ENCODE measurements at places on chromosomes 3 and 15. TPM values are rescaled to one million over a fixed set of nuclear protein-coding genes. Genes with fewer than 3 reads are reported as not detected.

Gene GOLGB1
- 14.2 TPM for total RNA-seq

Gene GADL1
- not detected for total RNA-seq

Gene UROC1
- not detected for total RNA-seq

Gene TNFSF10
- total RNA-seq = not detected

Gene CCR9
- not detected for total RNA-seq

Gene SLC25A26
- total RNA-seq = 16.0 TPM

Gene SLC38A3
- total RNA-seq = not detected

Gene CLDN1
- total RNA-seq = 2.4 TPM

Gene SLC12A1
- not detected for total RNA-seq
